ENCODE measurements at places on chromosomes 7 and 10. TPM values are rescaled to one million over a fixed set of nuclear protein-coding genes. Genes with fewer than 3 reads are reported as not detected.

MRPS24 gene
- total RNA-seq: 214 TPM

LAMB4 gene
- total RNA-seq: not detected

LHPP gene
- 6.3 TPM for total RNA-seq

SNX10 gene
- total RNA-seq: 11.8 TPM

CACNB2 gene
- not detected for total RNA-seq

GRCh38 chr7:2819161-2819953, 24.8 kb downstream of the GNA12 start:
- H3K36me3 ChIP-seq: no peaks in the 10 kb centered on the region
- no peak overlapping the region for H3K4me3 ChIP-seq
- H3K27ac ChIP-seq: no peak overlapping the region
- H3K27me3 ChIP-seq: no peaks in the 10 kb centered on the region

DNA sequence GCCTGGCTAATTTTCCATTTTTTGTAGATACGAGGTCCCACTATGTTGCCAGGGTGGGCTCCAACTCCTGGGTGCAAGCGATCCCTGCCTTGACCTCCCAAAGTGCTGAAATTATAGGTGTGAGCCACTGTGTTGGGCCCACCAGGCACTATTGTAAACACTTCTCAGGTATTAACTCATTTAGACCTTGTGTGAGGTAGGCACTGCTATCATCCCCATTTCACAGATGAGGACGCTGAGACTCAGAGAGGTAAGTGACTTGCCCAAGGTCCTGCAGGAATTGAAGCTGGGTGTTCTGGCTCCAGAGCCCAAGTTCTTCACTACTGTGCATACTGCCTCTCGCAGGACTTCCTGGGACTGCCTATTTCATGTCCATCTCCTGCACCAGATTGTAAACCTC, 67.1 kb upstream of the SYPL1 start:
- no peaks in the 10 kb centered on the region for H3K27me3 ChIP-seq
- H3K4me3 ChIP-seq: no peak overlapping the region
- H3K4me1 ChIP-seq: peaks cover 5% of the 10 kb centered on the region
- DNase-seq: no peak
- H3K27ac ChIP-seq: no peak overlapping the region

GRCh38 chr7:7323352-7323751, 141.0 kb downstream of the C1GALT1 start:
- no peak overlapping the region for H3K4me3 ChIP-seq
- H3K36me3 ChIP-seq: no peaks in the 10 kb centered on the region
- no peaks in the 10 kb centered on the region for H3K4me1 ChIP-seq

- H3K4me3 ChIP-seq: no peak overlapping the region
- 0 out of 2 replicates have a peak, but pooled peaks cover 3% of the 10 kb centered on the region for H3K4me1 ChIP-seq
- H3K27ac ChIP-seq: no peak overlapping the region
- no peaks in the 10 kb centered on the region for H3K27me3 ChIP-seq
- no peak for DNase-seq
Observed at GRCh38 chr7:44802418-44803025, 6.0 kb downstream of the PPIA start.

GRCh38 chr10:130018265-130018664, 54.2 kb upstream of the EBF3 start:
- no peak for DNase-seq
- no peak overlapping the region for H3K27ac ChIP-seq
- H3K4me1 ChIP-seq: no peaks in the 10 kb centered on the region

Measured in K562 (cell line).